ENCODE measurements at places on chromosomes 2 and 18.

DNA sequence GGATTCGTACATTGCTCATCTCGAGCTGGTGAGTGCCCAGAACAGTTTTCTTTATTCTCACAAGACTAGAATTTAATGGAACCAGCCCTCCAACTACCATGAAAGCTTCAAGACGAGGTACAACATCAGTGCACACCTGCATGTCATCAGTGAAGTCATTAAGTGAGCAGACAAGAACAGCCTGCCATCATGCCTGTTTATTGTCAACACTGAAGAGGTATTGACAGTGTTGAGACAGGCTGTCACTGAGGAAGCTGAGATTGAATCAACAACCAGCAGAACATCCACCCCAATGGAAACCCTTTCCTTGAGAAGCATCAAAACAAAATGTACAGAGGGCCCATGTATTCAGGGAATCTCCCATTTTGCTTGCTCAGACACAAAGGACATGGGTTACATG lies 148.0 kb upstream of the TCF4 start:
- no peak for DNase-seq

DNA sequence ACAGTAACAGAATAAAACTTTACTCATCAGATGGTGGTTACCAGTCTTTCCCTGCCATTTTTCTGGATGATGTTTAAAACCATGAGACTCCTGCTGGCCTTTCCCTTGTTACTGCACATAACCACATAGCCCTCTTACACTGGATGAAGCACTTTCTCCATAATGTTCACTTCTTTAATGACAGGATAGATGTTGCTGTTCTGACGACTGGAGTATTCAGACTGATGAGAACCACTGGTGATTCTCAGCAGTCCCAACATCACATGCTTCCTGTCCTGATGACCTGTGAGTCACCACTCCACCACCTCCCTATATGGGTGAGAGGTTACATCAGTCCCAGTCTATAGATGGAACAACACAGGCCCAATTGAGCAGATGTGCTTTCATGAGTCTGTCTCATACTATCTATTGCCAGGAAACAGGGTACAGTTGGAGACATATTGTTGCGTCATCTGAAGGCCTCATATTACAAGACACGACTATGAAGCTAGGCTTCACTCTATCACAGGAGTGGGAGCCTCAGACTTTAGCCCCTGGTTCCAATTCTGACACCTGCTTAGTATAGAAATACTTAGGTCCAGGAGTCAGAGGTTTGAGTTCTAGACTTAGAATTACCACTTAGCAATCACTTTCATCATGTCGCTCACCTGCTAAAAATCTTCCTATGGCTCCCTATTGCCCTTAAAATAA lies 145.7 kb upstream of the KLF7 start:
- peak; percentile 9 for DNase-seq

GRCh38 chr18:53101536-53102105 lies 761.6 kb downstream of the DCC start:
- DNase-seq = no peak

DNA sequence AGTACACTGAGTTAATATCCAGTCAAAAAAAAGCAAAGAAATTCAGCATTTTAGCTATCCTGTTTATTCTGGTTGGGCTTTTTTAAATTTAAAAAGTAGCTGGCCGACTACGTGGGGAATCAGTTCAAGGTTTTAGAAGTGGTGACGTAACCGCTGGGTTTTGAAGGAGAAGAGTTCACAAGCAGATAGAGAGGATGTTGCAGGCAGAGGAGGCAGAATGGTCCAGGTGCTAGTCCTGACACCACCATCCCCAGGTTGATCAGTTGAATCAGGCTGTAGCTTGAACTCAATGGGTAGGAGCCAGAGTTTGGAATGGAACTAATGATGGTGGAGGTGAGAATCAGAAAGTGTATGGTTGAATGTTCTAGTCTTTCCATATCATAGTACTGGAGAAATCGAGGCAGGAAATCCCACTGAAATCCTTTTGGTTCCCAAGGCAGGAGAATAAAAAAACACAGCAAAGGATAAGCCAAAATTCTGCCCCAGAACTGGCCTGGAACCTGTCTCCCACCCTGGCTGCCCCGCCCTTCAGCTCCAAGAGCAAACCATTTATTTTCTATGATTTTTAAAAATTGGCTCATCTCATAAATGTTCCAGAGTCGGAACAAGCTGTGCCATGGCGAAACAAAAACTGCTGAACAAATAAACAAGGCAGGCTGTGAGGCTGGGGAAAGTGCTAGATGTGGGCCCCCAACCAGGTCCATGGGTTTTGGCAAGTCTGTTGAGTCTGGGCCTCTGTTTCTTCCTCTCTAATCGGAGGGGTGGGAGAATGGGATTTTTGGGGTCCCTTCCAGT lies 44.0 kb downstream of the SLC4A1AP start:
- DNase-seq = no peak

GRCh38 chr2:218954541-218955300 lies 4.7 kb upstream of the CDK5R2 start:
- DNase-seq = no peak

- DNase-seq = peak; percentile 65
Observed at GRCh38 chr2:201235860-201236811, 24.2 kb upstream of the CASP8 start.

- no peak for DNase-seq
Observed at GRCh38 chr18:69947361-69948133, at the start of gene CD226. Gene CD226, minus strand, starts transcription at chr18:69947873. Its CDS starts 467 bp downstream, at chr18:69947406.

DNA sequence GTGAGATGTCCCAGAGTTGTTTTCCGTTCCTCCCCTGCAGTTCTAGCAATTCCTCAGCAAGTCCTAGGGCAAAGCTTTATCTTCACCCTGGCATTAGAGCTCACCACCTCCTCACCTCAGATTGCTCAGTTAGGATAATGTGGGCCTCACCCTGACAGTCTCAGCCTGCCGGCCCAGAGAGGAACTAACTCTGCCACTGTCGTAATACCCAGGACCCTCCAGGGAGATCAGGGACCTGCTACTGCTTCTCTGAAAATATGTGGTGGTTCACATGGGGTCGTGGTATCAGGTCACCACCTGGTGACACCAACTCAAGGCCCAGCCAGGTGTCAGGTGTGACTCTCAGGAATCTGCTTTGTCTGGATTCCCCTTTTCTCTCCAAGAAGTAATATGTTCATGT lies 120.7 kb downstream of the FEZ2 start:
- DNase-seq = no peak

- no peak for DNase-seq
Observed at GRCh38 chr2:187177253-187177652, 270.8 kb downstream of the CALCRL start.

- peak; percentile 4 for DNase-seq
Observed at GRCh38 chr18:77059294-77059916, 73.2 kb downstream of the MBP start.

DNA sequence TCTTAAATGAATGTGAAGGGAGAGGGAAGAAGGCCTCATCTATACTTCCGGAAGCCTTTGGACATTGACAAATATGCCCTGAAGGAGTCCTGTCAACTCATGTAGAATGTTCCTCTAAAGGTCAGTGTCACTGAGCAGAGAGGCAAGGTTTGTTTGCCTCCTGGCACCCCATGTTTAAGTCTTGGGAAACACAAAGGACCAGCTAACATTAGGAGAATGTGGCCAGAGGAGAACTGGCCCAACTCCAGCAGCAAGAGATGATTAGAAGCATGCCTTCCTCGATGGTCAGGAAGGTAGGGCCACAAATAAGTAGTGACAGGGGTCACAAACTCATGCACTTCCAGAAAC lies 5.7 kb downstream of the DYSF start:
- DNase-seq = no peak

- DNase-seq = no peak
Observed at GRCh38 chr2:112156152-112156986, 18.2 kb downstream of the FBLN7 start.

GRCh38 chr18:26791676-26792075 lies 73.8 kb downstream of the AQP4 start:
- DNase-seq = no peak

GRCh38 chr2:180747728-180748127 lies 232.7 kb upstream of the UBE2E3 start:
- no peak for DNase-seq

- DNase-seq = no peak
Observed at GRCh38 chr18:6013171-6013810, 118.0 kb upstream of the TMEM200C start.

GRCh38 chr2:199025146-199025545 lies 432.6 kb downstream of the SATB2 start:
- peak; percentile 76 for DNase-seq

GRCh38 chr2:45211636-45212035 lies 202.4 kb upstream of the SIX2 start:
- no peak for DNase-seq

- no peak for DNase-seq
Observed at GRCh38 chr2:71687412-71687811, 234.1 kb downstream of the DYSF start.

Measured in NCI-H524 (cell line).